ENCODE measurements at places on chromosomes 5 and 9.

GRCh38 chr5:127421471-127421870 lies 96.0 kb upstream of the PRRC1 start:
- DNase-seq, result no peak

- DNase-seq, result peak; percentile 64
Observed at GRCh38 chr9:23850690-23851629, 24.9 kb upstream of the ELAVL2 start.

- DNase-seq, result no peak
Observed at GRCh38 chr9:136546697-136547501, 1.1 kb upstream of the NOTCH1 start.

GRCh38 chr5:38739011-38739704 lies 106.7 kb upstream of the OSMR start:
- DNase-seq, result no peak

- DNase-seq, result no peak
Observed at GRCh38 chr9:129629251-129629820, 3.4 kb downstream of the NTMT1 start.

DNA sequence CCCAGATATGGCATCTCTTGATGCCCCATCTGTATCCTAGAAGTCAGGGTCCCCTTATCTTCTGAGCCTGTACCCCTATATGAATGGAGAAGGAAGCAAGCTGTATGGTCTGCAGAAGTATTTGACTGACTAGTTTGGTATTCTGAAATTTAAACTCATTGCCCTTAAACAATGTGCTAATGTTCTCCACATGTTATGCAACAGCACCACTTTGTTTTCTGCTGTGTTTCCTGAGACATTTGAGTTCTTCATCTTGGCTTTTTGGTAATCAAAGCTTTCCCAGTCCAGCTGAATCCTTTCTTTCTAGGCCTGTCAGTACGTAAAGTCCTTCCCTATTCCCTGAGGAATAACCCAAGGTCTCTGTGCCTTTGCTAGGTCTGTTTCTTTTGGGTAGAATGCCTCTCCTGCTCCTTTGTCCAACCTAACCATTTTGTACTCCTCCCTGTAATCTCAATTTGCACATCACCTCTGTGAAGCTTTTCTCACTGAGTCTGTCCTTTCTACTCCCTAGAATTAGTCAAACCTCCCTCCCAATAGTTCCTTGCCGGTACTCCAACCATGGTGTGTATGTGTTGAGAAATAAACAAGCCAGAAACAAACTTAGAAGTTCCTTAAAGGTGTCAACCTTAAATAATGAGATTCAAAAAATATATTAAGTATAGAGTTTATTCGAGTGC lies 72.1 kb upstream of the HSPB3 start:
- no peak for DNase-seq

GRCh38 chr5:159018855-159019254 lies 80.9 kb downstream of the EBF1 start:
- no peak for DNase-seq

GRCh38 chr5:77077829-77078176 lies 9.3 kb downstream of the ZBED3 start:
- DNase-seq, result no peak

GRCh38 chr9:121331549-121331948 lies 38.5 kb downstream of the STOM start:
- no peak for DNase-seq

- no peak for DNase-seq
Observed at GRCh38 chr9:81032831-81033230, 656.5 kb downstream of the TLE1 start.

DNA sequence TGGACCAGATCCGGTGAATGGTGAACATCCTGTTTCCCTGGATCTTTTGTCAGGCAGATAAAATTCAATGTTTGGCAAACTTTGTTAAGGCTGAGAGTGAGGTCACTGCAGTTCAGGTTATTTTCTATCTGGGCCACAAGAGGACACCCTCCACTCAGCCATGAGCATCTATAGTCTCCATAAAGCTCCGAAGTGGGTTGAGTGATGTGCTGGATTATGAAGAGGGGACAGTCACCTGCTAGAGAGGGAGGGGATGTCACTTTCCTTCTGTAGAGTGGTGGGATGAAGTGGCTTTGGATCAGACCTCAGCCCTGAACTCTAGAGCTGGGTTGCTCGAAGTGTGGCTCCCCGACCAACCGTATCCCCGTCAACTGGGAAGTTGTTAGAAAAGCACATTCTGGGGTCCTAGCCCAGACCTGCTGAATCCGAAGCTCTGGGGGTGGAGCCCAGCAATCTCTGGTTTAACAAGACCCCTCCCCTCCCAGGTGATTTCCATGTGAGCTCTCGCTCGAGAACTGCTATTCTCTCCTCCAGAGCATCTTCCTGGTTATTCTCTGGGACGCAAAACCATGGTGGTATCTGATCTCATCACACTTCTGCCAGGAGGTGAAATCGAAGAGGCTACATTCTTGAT lies 31.8 kb upstream of the FGF1 start:
- DNase-seq, result peak; percentile 35

DNA sequence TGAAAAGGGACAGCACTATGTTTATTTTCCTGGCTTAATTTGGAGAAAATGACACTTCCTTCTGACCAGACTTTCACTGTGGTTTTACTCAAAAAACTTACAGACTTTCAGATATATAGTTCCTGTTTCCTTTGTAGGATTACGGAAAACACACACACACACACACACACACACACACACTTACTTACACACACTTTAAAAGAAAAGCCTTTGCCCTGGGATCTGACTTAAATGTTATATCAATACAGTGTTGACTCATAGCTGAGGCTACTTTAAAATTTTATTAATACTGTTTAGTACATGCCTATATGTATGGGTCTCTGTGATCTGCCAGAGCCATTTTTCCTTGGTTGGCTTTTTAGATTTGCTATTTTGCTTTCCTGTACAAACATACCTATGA lies 758.3 kb downstream of the DNAH5 start:
- no peak for DNase-seq

DNA sequence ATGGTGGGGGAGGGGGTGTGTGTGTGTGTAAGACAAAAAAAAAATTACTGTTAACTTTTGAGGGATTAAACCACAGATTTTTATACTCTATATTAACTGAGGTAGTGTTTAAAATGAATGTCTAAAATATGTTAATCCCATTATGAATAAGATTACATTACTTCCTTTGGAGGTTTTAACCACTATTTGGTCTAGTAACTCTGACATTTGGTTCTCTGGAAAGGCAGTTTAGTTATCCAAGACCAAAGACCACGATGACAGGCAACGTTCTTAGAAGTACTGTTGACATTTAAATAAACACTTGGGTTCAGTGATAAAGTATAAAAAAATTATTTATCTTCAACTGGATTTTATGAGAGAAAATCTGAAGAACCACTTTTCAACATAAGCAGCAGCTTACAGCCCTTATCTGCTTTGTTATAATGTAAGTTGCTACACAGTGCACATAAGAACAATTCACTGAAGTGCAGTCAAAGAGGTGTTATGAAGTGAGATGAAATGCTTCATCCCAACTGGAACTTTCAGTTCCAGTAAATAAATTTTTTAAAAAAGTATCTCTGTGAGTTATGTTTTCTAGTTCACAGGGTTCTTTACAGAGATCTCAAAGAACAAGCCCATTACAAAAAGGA lies 94.5 kb downstream of the OSMR start:
- DNase-seq, result no peak

- no peak for DNase-seq
Observed at GRCh38 chr5:78813906-78814530, 165.4 kb upstream of the LHFPL2 start.

- DNase-seq, result no peak
Observed at GRCh38 chr5:148343603-148344487, 8.5 kb downstream of the SPINK9 start.

DNA sequence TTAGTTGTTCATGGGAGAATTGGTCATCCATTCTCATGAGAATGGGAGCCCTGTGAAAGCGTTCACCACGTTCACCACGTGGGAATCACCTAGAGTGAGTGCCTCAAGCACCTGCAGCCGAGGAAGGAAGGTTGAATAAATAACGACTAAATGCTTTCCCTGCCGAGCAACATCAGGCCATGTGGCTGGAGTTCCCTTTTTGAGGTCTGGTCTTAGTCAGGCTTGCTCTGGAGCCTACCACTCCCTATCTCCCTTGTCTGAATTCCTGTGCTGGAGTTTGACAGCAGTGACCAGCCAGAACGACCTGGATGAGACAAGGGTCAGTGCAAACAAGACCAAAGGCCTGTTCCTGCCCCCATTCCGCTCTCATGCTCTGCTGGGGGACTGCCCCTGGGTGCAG lies 28.5 kb downstream of the KCNMB1 start:
- DNase-seq, result no peak

DNA sequence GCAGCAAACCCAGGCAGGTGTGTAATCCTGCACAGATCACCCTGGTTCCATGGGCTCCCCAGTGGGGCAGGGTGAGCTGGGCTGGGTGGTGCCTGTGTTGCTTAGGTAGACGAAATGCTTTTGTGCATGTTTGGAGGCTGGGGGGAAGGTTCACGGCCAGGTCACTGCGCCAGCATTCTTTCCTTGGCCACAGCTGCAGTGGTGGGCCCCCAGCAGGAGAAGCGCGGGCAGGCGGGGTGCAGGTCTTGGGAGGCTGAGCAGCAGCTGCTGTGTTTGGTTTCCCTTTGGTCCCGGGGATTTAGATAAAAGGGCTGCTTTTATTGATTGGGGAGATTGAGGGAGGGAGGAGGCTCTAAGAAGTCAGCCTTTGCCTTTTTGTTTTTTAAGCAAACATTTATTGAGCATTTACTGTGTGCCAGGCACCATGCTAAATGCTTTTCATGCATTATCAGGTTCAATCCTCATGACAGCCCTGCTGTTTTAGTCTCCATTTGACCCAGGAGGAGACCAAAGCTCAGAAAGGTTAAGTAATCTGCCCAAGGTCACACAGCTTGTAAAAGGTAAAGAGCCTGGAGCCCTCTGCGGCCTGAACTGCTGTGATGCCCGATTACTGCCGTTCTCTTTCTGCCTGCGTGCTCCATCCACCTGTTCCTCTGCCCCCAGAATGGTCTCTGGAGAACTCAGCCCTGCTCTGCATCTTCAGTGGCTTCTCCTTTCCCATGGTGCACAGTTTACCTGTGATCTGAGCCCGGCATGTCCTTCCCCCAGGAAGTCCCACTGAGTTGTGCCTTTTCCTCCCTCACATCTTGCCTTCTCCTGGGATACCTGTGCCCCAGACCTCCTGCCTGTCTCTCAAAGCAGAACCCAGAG lies 94.4 kb downstream of the MACROH2A1 start:
- DNase-seq, result no peak

DNA sequence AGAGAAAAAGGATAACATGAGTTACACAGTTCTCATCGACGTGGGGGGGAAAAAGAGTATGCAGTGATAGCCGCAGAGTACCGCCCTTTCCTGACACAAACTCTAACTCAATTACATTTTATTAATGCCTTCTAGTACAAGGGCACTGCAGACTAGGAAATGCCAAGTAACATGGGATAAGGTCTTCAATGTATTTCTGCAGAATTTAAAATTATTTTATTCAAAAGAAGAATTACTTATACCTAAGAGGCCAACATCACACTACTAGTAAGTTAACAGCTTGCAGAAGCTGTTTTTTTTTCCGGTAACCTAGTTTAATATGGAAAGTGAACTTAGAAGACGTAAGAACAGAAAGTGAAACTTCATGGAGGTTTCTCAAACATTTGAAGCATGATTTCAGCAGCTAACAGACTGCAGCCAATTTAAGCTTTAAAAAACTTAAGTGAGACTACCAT lies 3.9 kb downstream of the SETX start:
- DNase-seq, result no peak

DNA sequence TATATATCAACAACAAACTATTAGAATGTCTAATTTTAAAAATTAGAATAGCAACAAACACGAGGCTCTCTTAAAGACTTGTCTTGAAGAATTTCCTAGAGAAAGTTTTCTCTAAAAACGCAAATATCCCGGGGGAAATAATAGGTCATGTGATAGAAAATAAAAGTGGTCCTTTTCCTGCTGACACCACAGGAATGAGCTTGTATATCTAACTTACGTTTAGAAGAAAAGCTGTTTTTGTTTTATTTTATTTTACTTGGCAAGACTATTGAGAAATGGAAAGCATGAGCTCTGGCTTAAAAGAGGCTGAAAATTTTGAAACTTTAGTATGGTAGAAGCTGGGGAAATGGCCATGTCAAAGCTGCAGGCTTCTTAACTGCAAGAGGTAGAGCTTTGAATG lies 465.0 kb downstream of the AGTPBP1 start:
- no peak for DNase-seq

- no peak for DNase-seq
Observed at GRCh38 chr9:129713402-129713679, 39.5 kb downstream of the PTGES start.

GRCh38 chr5:2260211-2261003 lies 377.7 kb upstream of the IRX4 start:
- no peak for DNase-seq

GRCh38 chr5:61493973-61494372 lies 161.9 kb downstream of the ZSWIM6 start:
- no peak for DNase-seq

DNA sequence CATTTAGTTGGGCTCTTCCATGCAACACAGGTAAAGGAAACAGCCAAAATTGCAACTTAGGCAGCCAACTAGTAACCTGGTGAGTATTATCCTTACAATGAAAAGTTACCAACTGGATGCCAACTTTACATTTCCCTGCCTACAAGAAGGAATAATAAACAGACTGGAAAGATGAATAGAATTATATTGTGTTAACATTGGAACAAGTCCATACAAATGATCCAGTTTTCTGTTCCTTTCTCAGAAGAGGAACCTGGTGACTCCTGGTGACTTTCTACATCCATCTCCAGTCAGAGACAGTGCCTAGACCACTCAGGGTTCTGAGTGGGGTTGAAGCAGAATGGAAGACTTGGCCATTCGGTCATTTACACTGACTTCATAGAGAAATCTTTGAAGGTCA lies 20.6 kb downstream of the MARCHF3 start:
- DNase-seq, result no peak

DNA sequence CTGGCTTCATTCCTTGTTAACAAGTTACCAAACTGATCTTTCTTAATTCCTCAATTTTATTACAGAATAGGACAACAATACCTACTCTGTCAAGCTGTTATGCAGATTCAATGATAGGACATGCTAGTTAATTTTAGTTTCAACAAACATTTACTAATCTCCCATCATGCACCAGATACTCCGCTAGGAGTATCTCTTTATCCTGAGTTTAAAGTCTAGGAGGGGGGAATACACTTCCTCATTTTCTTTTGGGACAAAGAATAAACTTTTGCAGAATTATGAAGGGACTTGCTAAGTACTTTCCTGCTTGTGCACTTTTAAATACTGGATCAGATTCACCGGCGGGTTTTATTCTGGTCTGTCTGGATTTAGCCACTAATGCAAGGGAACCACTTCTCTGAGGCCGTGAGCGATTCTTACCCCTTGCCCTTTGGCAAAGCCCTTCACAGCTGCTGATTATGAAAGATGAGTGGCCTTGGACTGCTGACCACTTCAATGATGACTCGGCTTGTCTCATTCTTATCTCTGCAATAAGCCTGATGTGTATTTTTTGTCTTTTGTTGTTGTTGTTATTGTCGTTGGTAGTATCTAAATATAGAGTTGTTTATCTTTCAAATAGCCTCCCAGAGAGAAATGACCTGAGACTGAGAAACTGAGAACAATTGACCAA lies 73.9 kb downstream of the RMI1 start:
- no peak for DNase-seq

All from HEK293T (cell line).